ENCODE measurements at places on chromosomes 7 and 10.

GRCh38 chr7:1995426-1995825 is 237.3 kb downstream of the MAD1L1 start:
- no peak for DNase-seq

DNA sequence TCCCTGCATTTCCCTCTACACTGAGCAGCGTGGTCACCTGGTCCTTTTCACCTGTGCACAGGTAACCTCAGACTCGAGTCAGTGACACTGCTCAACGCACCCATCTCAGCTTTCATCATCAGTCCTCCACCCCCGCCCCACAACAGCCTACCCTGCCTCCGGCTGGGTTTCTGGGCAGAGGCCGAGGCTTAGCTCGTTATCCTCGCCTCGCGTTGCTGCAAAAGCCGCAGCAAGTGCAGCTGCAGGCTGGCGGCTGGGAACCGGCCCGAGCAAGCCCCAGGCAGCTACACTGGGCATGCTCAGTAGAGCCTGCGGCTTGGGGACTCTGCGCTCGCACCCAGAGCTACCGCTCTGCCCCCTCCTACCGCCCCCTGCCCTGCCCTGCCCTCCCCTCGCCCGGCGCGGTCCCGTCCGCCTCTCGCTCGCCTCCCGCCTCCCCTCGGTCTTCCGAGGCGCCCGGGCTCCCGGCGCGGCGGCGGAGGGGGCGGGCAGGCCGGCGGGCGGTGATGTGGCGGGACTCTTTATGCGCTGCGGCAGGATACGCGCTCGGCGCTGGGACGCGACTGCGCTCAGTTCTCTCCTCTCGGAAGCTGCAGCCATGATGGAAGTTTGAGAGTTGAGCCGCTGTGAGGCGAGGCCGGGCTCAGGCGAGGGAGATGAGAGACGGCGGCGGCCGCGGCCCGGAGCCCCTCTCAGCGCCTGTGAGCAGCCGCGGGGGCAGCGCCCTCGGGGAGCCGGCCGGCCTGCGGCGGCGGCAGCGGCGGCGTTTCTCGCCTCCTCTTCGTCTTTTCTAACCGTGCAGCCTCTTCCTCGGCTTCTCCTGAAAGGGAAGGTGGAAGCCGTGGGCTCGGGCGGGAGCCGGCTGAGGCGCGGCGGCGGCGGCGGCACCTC is at the start of the genes KLLN and PTEN:
KLLN (minus strand) TSS at position 481 of the 891 bp plus-strand sequence. CDS start 1,046 bp downstream, outside the sequence.
PTEN (plus strand) TSS at position 573 of the 891 bp plus-strand sequence. CDS start 845 bp downstream, outside the sequence.
- DNase-seq: peak; percentile 86

DNA sequence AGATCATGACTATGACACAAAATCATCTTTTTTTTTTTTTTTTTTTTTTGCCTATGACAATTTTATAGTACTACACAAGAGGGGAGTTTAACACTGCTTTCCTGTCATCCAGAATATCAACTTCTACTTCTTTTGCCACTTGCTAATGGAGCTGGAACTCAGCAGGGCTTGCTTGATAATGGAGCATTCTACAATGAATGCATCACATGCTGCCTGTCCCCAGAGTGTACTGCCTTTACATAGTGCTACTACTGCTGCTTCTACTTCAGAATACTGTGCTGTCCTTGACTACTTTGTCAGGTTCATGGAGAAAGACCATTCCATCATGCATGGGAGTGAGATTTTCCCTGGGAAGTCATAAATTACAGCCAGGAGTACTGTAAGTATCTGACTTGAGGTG is 338.6 kb upstream of the SEMA3A start:
- DNase-seq: no peak

DNA sequence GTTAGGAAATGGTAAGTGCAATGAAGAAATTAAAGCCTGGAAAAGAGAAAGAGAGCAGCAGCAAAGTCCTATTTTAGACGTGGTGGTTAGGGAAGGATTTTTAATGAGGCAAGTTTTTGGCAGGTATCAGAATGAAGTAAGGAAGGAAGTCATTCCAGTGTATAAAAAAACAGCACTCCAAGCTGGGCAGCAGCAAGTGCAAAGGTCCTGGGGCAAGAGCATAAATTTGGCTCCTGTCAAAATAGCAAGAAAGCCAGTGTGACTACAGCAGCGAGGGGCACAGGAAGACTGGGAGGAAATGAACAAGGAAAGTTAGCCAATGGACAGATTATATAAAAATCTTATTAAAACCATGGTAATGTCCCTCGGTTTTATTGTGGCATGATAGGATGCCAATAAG is 90.2 kb downstream of the PPP1R3A start:
- no peak for DNase-seq

- DNase-seq: no peak
Observed at GRCh38 chr7:151045262-151045661, 3.1 kb upstream of the ASIC3 start.

GRCh38 chr7:95546647-95547046 is 49.7 kb downstream of the PDK4 start:
- DNase-seq: no peak

GRCh38 chr10:35367982-35368381 is 31.7 kb downstream of the CCNY start:
- no peak for DNase-seq

DNA sequence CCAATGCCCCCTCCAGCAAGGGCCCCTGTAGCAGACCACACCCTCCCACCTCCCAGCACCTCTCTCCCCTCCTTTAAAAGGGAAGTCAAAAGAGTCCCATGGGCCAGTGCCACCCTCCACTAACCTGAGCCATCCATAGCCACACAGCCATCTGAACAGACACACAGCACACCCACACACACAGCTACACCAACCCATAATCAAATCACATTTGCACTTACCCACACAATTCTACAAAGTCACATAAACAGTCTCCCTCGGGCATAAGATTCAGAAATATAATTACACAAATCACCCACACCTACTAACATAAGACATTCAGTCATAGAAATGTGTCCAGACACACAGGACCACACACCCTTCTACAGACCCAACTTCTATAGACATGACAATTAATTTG is 96.3 kb downstream of the HIF1AN start:
- DNase-seq: no peak

- peak; percentile 57 for DNase-seq
Observed at GRCh38 chr10:63699785-63700613, 178.8 kb downstream of the REEP3 start.

GRCh38 chr7:315516-316265 is 25.7 kb downstream of the FOXL3 start:
- DNase-seq: no peak
